ENCODE measurements at places on chromosomes 7 and 10.

DNA sequence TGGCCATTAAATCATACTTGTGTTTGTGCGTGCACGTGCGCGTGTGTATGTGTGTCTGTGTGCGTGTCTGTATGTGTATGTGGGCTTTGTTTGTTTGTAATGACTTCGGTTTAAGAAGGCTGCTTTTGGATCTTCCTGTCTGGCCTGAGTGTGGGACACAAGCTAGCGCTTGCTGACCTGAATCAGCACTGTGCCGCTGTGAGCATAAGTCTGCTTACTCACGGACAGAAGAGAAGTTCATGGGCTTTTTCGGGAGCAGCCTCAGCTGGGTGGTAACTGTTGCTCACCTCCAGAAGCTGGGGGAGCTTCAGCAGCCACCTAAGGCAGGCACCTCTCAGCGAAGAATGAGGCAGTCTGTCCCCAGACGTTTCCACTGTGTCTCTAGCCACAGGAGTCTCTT, 56.1 kb upstream of the TRUB1 start:
- DNase-seq: no peak

DNA sequence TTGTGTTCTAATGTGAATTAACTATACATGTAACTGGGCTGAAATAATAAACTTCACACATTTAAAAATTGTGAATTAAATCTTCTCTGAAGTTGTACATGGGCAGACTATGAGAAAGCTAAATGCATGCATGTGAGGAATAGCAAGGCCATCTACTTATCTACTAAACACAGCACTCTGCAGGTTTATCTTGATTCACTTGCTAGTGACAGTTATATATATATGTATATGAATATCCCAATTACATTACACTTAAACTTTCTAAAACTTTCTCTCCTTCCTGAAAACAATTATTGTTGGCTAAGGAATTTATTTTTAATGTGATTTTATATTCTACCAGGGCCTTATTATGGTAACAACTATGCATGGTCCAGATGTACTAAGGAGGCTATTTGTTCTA, 5.1 kb upstream of the SP4 start:
- no peak for DNase-seq

DNA sequence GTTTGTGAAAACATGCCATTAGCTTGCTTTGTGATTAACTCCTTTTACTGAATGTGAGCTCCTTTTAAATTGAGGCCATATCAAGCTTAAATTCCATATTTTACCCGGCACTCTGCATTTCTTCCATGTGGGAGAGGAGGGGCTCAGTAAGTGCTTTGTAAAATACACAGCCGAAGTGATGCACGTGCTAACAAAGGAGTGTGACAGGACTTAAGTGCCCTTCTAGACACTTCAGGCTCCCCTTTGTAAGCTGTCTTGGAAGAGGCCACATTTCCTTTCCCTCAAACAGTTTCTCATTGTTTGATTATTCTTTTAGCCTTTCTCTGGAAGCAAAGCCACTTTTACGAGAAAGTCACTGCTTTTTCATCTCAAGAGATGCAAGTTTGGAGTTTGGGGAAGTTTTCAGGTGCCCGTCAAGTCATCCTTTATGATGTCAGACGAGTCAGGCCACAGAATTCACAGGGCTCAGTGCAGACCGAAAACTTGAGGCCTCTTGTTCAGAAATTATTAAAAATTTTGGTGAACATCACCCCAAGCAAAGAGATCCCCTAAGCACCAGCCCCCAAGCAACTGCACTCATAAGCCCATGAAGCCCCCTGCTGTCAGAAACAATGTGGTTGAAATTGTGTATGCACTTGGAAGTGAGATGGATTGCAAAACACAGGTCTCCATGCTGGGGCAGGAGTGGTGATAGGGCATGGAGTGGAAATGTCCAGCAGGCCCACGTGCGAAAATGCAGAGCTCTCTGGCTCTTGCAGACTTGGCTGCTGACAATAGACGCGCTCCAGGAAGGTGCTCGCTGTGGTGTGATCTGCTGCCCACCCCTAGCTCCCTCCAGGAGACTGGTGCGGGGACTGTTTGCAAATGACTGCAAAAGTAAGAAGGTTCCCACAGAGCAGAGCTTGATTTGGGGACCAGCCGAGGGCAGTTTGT, 11.5 kb downstream of the IKZF1 start:
- no peak for DNase-seq

DNA sequence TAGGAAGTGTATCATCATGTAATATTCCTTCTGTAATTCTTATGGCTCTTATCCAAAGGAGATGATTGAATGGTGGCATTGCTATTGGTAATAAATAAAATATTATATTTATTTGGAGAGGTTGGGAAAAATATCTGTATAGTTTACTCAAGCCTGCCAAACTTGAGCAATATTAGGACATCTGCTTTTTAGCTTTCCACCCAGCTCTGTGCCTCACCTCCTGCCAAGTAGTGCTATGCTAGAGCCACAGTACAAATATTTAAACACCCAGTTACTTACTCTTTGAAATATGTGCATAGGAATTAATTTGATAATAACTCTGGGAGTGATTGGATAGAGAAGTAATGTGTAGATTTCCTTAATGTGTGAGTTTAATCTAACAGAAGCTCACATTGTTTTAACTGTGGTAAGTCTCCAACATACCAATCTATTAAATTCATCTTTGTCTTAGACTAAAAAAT, 129.2 kb downstream of the BBS9 start:
- DNase-seq: no peak

GRCh38 chr10:124374535-124375352, 44.0 kb downstream of the OAT start:
- DNase-seq: no peak

DNA sequence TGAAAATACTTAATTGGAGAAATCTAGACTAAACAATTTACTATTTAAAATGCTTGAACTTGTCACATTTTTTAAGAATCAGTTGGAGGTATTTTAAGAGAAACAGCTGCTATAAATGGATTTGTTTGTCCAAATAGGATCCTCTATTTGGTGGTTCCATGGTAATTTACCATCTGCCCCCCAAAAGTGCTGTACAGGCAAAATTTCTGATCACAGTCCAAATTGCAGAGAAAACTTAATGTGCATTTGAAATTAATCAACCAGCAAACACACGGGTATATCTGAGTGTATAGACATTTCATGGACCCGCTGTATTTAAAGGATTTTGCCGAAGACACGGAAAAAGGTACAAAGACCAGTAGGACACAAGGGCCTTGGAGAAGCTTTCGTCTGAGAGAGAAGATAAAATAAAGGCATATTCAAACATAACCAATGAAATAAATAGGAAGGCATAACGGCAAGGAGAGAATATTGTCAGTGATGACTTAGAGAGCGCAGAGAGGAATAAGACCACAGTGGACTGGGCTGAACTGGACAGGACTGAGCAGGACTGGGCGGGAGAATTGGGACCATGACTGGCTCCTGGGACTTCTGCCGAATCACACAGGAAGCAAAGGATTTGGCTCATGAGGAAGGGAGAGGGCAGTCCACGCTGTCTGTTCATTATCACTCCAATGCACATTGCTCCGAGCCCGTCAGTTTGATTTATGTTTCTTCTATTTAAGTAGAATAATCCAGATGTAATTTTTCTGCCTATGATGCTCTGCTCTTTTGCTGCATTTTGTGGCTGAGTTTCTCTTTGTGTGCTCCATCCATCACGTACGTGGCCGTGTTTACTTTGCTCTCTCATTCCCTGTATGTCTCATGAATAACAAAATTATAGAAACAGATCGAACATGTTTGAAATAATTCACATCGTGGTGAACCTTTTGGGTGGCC, 112.8 kb downstream of the PRLHR start:
- DNase-seq: no peak

- no peak for DNase-seq
Measured at GRCh38 chr10:33376976-33377657, 42.6 kb upstream of the NRP1 start.

DNA sequence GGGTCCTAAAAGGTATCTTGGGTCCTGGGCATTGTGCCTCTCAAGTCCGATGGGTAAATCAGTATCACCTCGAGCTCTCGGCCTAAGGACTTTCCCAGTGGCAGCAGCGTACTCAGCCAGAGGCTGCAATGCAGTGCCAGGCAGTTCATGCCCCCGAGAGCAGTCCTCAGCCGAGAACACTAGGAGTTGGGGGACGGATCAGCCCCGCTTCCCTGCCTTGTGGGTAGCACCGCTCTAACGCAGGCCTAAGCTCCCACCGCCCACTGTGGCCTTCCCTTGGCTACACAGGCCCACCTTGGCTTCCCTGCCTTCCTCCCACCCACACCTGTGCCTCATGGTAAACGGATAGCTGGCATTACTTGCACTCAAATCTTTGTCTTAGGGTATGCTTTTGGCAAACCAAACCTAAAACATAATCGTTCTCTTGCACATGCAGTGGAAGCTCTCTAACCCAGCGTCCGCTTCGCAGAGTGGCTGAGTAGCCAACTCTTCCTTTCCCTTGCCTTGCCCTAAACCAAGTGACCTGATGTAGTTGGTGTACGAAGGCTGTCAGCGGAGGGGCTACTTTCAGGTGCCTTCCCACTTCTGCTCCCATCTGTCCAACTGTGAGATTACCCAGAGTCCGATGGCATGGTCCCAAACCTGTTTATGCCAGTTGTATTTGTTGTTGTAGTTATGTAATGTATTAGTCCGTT, 73.2 kb upstream of the CHST15 start:
- DNase-seq: no peak
